Osteoblast (primary cell): ENCODE measurements at places on chromosomes 2 and 18.

GRCh38 chr2:3595404-3595803, 492 bp downstream of the COLEC11 start:
- no peak for DNase-seq

DNA sequence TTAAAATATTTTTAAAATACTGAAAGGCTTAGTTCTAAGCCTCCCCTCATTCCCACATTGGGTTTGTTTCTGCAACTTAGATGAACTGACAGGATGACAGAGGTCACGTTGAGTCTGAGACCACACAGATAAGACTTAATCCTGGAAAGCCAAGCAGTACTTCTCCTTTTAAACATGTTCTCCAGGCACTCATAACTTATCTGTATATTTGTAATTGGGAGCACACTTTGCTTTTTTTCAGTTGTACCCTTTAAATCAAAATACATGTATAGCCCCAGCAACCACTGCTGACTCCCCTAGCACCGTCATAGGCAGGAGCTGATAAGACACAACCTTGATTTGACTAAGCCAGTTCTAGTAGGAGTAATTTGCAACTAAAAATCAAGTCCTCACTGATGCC, 394.8 kb downstream of the PID1 start:
- DNase-seq, result no peak

GRCh38 chr18:36241831-36242230, 54.5 kb downstream of the MOCOS start:
- no peak for DNase-seq

DNA sequence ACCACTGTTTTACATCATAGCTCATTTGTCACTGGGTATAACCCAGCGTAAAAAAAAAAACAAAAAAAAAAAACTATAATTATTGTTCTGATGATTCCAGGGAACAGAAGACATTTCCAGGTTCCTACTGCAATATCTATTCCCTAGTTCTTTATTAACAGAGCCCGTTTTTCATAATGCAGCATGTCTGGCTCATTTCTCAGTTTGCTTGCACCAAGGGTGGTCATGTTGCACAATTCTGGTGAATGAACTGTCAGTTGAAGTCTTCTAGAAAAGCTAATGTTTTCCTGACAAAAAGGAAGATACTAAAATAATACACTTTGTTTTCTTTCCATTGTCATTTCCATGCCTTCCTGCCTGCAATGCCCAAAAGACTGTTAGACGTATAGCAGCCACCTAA, 180.1 kb downstream of the RDH14 start:
- no peak for DNase-seq

DNA sequence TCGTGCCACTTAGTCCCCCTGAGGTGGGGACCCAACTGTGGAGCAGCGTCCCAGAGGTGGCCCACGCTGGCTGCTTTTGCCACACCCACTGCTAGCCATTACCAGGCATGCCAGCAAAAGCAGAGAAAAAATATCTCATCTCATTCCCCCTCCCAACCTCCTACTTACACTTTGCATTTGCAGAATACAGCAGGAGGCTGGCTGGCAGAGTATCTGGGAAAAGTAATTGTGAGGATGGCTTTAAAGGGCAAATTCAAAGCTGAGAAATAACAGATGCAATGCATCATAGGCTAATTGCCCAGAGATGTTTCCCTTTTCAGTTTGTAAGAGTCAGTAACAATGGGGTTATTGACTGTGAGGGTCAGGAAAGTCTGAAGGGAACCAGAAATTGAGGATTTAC, 438.1 kb upstream of the DSEL start:
- no peak for DNase-seq

- DNase-seq, result no peak
Observed at GRCh38 chr18:58657081-58657480, 14.2 kb upstream of the MALT1 start.

DNA sequence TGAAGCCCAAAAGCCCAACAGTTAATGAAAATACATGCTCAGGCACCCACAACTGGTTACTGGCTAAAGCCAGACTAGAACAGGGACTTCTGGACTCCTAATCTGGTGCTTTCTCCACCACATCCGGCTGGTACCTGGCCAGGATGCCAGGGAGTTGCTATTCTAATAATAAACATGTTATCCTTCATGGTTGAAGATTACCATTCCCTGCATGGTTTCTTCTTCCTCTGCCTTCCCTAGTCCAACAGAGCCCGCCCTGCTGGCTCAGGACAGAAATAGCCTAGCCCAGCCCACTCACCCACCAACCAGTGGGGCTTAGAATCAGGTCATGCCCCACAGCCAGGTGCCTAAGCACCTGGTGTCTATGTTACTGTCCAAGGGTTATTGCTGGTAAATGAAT, 184.2 kb downstream of the TMEM247 start:
- no peak for DNase-seq

DNA sequence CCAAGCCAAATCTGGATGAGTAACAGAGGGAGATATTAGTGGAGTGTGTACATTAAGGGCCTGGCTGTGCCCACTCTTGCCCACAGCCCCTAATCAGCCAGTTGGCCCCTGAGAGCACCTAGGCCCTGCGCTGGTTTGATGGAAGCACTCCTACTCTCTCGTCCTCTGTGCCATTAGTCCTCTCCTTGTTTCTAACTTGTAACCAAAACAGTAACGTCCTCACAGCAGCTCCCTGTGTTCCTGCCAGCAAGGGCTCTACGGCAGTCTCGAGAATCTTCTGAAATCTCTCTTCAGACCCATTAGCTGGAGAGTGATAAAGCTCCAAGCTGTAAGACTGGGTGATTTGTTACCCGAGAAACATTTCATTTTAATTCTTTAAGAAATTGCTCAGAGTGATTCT, 76.1 kb downstream of the LRRC30 start:
- DNase-seq, result no peak

- DNase-seq, result no peak
Observed at GRCh38 chr2:212683346-212684097, 144.9 kb upstream of the ERBB4 start.

DNA sequence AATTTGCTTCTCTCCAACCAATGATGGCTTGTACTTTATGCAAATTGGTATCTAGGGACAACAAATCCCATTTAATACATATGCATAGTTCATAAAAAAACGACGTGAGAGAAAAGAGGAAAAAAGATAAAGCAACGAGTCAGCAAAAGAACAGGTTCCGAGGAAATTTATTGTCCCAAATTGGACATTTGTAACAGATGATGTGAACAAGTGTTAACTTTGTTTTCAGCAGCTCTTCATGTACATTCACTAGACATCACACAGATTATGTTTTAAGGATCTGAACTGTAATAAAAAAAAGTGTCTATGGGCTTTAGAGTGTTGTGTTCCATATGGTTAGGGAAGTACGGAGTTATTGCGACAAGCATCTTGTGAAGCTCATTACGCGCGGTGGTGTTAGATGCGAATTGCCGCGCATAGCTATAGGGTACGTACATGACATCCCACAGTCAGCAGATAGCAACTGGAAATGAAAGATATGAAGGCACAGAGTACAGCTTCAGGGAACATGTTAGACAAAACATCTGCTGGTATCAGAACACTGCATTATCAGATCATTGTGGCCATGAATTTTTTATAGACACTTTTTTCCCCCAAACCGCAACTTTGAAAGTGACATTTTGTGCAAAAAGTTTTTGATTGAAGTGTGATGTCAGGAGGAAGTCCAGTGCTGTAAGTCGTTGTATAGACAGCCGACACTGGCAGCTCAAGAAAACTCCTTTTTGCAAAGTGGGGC, 1073.1 kb upstream of the FANCL start:
- no peak for DNase-seq

DNA sequence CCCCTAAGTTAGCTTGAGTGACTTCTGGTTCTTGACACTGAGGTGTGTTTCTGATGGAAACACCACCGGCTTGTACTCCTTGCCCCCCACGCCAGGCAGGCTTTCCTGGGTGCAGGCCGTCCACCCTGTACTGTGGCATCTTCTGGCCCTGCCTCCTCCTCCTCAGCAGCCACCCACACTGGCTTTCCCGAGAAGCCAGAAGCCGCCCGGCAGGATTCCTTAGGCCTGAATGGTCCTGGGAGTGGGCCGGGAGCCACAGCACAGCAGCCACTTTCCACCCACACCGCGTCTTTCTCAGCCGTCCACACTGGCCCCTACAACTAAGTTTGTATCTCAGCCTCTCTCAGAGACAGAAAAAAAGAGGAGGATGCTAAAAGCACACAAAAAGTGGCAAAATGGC, 2.1 kb upstream of the HSBP1L1 start:
- peak; percentile 98 for DNase-seq

DNA sequence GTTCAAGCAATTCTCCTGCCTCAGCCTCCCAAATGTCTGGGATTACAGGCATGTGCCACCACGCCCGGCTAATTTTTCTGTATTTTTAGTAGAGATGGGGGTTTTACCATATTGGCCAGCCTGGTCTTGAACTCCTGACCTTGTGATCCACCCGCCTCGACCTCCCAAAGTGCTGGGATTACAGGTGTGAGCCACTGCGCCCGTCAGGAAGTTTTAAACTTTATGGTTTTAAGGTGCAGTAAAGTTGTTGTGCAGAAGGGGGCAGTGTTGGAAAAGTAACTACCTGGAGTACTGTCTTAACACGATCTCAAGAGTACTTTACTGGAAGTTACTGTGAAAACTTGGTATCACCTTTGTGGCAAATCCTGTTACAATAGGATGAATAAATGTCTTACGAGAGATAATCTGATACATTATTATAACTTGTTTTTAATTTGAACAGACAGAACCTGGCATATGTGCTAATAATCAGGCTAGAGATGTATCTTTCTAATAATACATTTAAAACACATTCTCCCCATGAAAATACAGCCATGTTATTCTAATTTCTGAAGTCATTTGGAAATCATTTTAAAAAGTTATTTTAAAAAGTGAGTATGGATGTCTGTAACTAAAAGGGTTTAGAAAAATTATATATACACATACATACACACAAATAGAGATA, 10.8 kb downstream of the SPDYA start:
- DNase-seq, result peak; percentile 68

GRCh38 chr18:79522451-79523205, 126.9 kb downstream of the NFATC1 start:
- DNase-seq, result peak; percentile 84

DNA sequence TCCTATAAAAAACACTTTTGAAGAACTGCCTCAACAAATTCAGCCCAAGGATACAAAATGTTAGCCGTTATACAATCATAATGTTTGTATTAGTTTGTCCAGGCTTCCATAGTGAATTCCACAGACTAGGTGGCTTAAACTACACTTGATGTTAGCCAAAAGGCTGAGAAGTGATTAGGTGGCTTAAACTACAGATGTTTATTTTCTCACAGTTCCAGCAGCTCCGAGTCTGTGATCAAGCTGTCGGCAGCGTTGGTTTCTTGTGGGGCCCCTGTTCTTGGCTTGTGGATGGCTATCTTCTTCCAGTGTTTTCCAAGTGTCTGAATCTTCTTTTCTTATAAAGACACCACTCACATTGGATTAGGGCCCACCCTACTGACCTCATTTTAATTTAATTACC, 31.5 kb upstream of the MFF start:
- DNase-seq, result no peak
